ENCODE measurements at places on chromosomes 16 and 17. TPM values are rescaled to one million over a fixed set of nuclear protein-coding genes. Genes with fewer than 3 reads are reported as not detected.

The KRT16 gene
- total RNA-seq, result under 0.01 TPM

The ARHGAP23 gene
- total RNA-seq, result 17.6 TPM

The EVI2B gene
- under 0.01 TPM for total RNA-seq

The DHX58 gene
- total RNA-seq, result 13.2 TPM

The C16orf86 gene
- total RNA-seq, result 7.6 TPM

The BRIP1 gene
- 5.4 TPM for total RNA-seq
